NCI-H510A treated with DMSO at 0.1 percent for 48 hours (cell line): ENCODE measurements at places on chromosomes 12 and 14.

- DNase-seq = no peak
Observed at GRCh38 chr12:4388662-4389061, 9.2 kb upstream of the FGF23 start.

DNA sequence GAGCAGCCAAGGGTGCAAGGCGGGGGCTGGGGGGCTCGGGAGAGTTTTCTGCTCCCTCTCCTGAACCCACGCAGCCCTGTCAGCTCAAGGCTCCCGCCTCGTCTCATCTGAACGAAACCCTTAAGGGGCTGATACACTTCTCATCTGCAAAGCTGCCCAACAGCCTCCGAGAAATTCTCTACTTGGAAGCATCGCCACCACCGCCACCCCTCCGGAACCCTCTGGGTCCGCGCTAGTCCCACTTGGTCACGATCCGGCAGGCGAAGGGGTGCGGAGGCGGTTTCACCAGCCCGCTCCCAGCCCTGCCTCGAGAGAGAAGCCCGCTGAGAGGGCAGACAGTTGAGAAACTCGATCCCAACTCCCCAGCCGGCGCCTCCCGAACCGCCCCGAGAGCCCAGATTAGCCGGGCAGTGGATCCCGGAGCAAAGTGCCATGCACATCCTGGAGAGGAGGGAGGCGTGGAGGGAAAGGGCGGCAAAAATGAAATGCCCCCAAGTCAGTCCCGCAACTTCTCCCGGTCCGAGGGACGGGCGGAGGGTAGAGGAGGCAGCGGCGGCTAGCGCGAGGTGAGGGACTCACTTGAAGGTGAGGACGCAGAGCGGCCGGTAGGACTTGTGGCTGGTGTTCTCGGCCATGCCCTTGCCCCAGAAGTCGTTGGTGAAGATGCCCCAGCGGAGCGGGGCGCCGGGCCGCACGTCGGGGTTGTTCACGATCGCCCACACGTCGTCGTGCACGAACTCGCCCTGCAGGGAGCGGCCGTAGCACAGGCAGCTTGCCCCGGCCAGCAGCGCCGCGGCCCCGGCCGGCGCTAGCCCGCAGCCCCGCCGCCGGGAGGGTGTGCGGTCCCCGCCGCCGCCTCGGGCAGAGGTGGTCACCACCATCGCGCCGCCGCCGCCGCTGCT is 620 bp downstream of the TMTC1 start:
- DNase-seq = no peak

GRCh38 chr12:113880988-113881962 is 84.8 kb downstream of the RBM19 start:
- DNase-seq = peak; percentile 40

- no peak for DNase-seq
Observed at GRCh38 chr14:68628605-68629310, 164.1 kb downstream of the ZFP36L1 start.

GRCh38 chr14:100129161-100129589 is 30.3 kb downstream of the DEGS2 start:
- no peak for DNase-seq

DNA sequence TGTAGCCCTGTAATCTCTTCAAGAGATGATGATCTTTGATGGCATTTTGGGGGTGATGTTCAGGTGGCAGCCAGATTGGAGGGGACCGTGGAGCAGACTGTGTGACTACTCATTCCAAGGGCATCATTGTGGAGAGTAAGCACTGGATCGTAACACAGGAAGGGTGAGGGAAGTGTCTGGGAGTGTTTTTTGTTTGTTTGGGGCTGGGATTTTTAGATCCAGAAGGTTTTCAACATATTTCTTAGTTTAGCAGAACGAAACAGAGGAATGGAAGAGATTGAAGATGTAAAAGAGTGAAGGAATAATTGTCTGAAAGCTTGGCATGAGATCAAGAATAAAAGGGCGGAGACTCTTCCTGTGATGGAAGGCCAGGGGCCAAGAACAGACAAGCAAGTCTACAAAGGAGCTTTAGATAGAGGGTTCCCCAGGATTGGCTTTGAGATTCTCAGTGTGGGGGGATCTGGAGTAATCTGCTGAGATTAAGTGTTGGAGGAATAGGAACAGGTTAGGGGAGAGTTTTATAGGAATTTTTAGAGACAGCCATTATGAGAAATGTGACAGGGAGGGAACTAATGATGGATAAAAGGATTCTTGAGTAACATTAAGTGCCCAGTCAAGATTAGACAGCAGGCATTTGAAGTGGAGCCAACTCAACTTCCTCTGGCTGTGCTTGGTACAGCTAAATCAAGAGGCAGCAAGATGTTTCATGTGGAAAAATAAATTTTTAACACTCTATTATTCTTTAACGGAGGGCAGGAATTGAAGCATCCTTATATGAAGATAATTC is 79.7 kb upstream of the REP15 start:
- no peak for DNase-seq

DNA sequence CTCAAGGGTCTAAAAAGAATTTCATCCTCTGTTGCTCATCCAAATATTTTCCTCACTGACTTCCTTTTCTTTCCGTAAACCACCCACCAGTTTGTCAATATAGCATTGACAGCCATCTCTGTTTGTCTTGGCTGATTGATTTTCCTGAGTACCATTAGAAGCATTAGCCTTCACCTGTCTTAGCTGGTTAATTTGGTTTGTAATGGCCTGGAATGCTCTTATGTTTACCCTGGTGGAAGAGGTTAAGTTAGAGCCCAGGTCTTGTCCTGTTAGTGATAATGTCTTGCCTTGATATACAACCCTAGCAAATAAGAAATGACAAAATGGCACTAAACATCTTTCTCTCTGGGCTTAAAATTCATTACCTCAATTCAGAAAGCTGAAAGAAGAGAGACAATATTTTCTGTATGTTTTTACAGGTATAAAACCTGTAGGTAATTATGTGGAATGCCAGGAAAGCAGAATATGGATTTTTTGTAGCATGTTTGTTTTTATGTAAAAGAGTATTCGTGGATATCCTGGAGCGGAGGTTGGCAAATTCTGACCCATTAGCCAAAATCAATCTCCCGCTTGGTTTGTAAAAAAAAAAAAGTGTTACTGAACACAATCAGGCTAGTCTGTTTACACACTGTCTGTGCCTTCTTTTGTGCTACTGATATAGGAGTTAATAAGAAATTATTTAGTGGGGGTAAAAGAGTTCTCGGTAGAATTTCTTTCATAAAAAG is 224.4 kb upstream of the DAAM1 start:
- DNase-seq = peak; percentile 17

GRCh38 chr14:72652179-72652578 is 241.7 kb downstream of the DPF3 start:
- DNase-seq = no peak

DNA sequence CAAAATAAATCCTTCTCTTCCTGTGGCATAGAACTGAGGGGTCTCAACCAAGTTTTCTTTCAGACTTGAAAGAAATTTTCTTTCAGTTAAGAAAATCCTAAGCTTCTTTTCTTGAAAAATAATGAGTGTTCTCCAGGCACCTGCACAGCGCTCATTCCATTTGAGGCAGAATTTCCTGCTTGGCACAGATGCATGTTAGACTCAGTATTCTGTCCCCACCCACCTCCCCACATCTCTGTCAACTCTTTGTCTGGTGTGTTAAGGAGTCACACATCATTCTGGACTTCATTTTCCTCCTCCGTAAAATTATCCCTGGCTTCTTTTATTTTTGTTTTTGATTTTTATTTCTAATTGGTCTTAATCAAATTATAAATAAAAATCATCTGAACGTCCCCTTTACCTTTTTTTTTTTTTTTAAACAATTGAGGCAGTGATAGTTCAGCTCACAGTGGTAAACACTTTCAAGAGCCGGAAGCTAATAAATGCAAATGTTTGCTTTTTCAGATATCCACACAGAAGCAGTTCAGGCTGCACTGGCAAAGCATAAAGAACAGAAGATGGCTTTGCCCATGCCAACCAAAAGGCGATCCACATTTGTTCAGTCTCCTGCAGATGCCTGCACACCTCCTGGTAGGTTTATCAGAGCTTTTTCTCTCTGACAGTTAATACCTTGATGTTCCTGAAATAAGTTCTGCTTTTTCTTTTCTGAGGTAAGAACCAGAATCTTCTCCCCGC is 104.0 kb upstream of the ATF1 start:
- peak; percentile 83 for DNase-seq
